ENCODE measurements at places on chromosomes 7 and 10.

- DNase-seq = no peak
Measured at GRCh38 chr7:131800531-131800930, 244.1 kb upstream of the PODXL start.

GRCh38 chr7:92763636-92764423 is 72.5 kb downstream of the CDK6 start:
- no peak for DNase-seq

- no peak for DNase-seq
Measured at GRCh38 chr10:66259836-66260235, 666.0 kb upstream of the LRRTM3 start.

DNA sequence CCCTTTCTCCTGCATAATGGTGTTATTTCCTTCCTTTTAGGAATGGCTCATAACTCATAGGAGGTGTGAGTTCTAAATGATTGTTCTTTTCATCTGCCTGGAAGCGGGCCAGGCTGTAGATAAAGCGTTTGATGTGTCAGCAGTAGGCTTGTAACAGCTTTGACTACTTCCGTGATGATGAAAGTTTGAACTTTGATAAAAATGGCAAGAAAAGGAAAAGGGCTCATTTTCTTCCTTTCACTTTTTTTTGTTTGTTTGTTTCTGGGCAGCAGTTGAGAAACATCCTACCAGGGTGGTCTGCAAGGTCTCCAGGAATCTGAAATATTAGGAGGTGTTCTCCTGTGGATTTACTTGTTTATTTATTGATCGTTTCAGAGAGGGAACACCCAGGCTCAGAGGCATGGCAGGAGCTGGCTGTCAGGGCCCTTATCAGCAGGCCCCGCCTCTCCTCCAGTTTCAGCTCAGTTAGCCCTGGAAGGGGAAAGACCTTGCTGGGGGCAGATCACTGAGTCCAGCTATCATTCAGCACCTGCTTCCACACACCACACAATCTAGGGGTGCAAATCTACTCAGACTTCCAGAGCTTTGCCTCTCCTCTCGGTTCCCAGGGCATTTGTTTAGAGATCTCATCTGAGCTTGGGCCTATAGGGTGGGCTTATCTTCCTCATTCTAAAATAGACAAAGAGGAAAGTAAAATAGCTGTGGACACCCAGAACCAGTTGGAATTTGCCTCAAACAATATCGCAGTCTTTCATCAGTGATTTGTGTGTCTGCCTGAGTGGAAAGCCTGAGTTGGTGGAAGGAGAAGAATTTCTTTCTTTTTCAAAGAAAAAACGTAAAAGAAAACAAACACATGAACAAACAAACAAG is 130.9 kb downstream of the BMPER start:
- no peak for DNase-seq

DNA sequence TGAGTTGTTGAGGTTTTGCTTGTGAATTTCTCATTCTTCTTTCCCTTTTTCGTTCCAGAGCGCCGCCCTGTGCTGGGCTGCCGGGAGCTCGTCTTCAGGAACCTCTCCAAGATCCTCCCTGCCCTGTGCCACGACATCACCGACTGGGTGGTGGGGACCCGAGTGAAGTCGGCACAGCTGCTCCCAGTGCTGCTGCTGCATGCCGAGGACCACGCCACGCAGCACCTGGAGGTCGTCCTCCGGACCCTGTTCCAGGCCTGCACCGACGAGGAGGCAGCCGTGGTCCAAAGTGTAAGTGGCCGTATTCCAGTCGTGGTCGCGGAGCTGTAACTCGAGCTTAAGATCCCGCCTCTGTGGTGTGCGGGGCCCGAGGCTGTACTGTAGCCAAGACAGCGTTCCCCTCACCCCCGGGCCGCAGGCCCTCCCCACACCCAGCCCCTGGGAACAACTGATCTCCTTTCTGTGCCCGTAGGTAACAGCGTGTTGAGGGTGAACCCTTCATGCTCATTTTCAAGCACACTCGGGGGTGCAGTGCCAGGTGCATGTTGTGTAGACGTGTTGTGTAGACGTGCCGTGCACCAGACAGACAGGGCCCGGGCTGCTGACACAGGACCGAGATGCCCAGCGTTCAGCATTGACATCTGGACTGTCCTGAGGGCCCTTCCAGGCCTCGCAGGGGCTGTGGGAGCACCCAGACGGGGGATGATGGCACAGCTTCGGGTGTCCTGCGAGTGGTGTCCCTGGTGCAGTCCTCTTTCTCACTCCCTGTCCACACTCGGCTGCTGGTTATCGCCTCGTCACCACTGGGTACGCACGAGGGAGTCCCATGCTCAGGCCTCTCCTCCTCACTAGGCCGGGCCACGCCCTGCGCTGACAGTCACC is 27.7 kb upstream of the PRKAR1B start:
- DNase-seq = no peak

- no peak for DNase-seq
Measured at GRCh38 chr10:74837743-74838142, 11.3 kb downstream of the KAT6B start.

DNA sequence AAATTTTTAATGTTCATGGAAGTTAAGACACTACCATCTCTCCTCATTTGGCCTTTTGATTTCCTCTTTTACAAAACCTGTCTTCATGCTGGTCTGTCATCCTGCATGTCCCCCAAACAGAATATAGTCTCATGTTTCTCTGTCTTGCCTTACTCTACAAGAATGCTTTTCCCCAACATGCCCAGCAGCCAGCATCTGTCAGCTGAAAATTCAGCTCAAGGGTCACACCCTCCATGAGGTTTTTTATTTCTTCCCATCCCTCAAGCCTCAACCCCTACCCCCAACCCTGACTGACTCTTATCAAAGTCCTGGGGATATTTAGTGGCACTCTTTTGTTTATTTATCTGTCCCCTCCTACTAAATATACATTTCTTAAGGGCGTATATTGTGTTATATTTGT is 202.0 kb downstream of the ANK3 start:
- no peak for DNase-seq

GRCh38 chr10:127067542-127068194 is 128.7 kb downstream of the INSYN2A start:
- no peak for DNase-seq

GRCh38 chr7:30178748-30179436 is 44.1 kb downstream of the MTURN start:
- no peak for DNase-seq

DNA sequence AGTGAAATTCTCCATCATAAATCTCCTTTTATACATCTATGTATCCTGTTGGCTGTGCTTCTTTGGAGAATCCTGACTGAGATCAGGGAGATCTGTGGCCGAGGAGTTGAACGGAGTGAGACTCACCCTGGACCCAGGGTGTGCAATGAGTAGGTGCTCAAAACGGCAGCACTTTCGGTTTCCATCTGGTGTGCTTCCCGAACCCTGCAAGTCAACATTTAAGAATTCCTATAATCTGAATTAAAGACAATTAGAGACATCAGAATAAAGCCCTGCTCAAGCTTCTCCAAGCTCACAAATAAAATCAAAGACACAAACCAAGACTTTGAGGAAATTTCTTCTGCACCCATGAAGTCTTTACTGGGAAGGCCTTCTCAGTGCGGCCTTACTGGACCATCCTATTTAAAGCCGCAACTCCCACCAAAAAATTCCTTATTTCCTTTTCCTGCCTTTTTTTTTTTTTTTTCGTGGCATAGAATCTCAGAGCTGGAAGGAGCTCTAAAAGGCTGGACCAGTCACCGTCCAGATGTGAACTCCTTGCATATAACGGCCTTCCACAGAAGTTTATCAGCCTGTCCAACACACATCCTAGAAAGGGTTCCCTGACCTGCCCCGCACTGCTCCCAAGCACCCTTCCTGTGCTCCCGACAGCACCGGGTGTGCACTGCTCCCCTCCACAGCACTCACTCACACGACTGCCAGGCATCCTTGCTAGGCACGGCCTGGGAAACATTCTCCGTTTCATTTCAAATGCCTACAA is 29.7 kb downstream of the GNA12 start:
- DNase-seq = no peak

- DNase-seq = no peak
Measured at GRCh38 chr7:5773661-5774086, 7.8 kb downstream of the RNF216 start.

DNA sequence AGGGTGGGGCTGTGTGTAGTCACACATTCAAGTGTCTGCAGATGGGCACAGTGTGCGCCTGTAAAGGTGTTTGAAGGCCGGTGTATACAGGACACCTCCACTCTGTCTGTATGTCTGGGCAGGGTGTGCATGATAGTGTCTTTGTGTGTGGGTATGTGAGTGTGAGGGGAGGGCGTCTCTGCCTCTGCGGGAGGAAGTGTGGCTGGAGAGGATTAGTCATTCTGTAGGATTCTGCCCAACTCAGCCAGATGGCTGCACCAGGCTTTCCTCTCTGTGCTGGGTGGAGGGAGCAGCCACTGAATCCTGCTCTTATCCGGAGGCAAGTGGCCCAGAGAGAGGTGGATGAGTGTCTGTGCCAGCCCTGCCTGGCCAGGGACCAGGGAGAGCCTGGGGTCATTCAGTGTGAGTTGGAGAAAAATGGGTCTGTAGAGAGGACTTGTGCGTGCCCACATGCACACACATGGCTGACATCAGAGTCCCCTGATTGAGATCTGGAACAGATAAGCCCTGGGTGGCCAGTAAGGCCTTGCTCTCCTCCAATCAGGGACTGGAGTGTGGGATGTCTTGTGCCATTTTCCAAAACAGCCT is 1.7 kb downstream of the SFXN3 start:
- no peak for DNase-seq

DNA sequence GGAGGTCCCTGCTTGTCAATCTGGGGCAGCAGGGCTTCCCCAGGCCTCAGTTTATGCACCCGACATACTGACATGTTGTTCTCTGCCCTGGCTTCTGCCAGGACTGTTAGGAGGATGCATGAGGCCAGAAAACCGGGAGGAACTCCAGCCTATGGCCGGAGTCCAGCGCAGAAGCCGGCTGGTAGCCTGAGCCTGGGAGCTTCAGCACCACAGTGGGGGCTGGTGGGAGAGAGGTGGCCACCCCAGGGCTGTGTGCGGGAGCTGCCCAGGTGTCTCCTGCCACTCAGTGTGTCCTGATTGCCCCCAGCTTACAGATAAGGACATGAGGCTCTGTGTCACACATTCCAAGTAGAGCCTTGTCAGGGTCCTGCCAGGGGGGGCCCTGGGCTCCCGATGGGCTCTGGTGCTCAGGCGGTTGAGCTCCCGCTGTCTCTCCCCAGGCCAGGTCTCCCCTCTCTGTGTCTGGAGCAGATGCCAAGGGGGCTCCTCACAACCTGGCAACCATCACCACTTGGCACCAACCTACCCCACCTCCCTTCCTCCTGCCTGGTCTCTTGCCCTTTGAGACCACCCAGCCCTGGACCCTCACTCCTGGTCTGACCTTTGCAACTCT is 32.3 kb downstream of the PPIF start:
- DNase-seq = no peak

- no peak for DNase-seq
Measured at GRCh38 chr7:80636709-80637108, 1.7 kb upstream of the CD36 start.

GRCh38 chr7:20172736-20173334 is 44.3 kb downstream of the MACC1 start:
- no peak for DNase-seq

GRCh38 chr10:122878799-122879338 is 512 bp downstream of the FAM24B start:
- DNase-seq = no peak

DNA sequence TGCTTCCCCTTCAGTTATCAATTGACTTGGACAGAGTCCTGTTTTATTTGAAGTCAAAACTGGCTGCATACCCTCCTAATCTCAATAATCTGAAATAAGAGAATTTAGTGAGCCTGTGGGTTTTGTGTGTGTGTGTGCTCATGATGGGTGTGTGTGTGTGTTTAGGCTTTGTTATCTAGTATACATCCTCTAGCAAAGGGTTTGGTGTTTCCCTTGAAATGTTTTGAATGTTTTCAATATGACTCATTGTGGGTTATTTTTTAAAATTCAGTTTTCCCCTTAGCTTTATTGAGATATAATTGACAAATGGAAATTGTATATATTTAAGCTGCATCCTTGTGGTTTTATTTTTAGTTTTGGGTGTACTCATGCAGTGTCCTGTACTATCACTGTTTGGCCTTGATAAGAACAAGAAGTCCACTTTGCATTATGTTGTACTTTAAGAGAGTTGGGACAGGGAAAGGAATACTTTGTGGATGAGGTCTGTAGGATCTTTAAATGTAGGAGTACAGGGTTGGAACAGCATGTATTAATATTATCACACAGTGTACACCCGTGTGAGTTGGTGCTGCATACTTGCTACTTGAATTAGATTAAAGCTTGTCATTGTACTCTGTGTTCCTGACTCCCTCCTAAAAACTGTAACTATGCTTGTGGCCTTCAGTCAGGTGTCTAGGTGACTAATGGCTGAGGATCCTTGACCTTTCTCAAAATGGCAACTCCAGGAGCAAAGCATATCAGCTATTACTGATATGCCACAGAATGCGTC is 58.3 kb downstream of the VCL start:
- DNase-seq = no peak

GRCh38 chr10:84543948-84544347 is 215.6 kb downstream of the CCSER2 start:
- no peak for DNase-seq

DNA sequence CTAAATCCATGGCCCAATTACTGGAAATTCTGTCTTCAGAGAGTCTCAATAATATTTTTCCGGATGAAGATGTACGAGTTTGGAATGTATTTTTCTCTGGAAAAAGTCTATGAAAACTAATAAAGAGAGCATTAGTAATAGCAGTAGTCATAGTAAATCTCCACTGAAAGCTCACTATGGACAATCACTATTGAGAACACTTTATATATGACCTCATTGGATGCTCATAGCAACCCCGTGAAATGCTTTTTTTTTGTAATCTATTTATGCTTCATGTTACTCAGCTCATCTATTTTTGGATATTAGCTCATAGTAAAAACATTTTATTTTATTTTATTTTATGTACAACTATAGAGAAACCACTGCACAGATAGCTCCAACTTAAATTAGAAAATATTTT is 94.3 kb upstream of the MYO3A start:
- DNase-seq = no peak

DNA sequence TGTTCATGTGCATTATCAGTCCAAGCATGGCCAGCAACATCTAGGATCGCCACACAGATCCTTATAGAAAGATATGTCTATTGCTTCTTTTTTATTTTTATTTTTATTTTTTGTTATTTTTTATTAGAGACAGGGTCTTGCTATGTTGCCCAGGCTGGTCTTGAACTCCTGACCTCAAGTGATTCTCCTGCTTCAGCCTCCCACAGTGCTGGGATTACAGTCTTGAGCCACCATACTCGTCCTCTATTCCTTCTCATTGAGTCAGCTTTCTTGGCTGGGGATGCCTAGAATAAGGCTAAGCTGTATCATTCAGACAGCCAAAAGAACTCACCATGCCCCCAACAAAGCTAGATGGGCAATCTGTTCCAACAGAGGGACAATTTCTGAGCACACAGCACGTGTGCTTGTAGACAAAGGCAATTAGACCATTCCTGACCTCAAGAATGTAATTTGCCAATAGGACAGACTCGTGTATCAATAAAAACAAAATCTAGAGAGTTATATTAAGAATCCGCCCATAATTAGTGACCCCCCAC is 264.0 kb upstream of the NEBL start:
- DNase-seq = no peak

Measured in T-cell (primary cell).